Glomerular endothelial cell (primary cell): ENCODE measurements at places on chromosomes 7 and 10. TPM values are rescaled to one million over a fixed set of nuclear protein-coding genes. Genes with fewer than 3 reads are reported as not detected.

FRMPD2 gene
- 0.24 TPM in 1 of 2 replicates, not detected in the other for total RNA-seq

SLC26A4 gene
- total RNA-seq: 0.47 and 0.73 TPM in 2 replicates

ADAM22 gene
- 0.39 and 1.1 TPM in 2 replicates for total RNA-seq

NPC1L1 gene
- not detected in 2 replicates for total RNA-seq

CD36 gene
- 1.9 and 3.5 TPM in 2 replicates for total RNA-seq

CRHR2 gene
- not detected in 2 replicates for total RNA-seq

MYL10 gene
- not detected in 2 replicates for total RNA-seq

DNA sequence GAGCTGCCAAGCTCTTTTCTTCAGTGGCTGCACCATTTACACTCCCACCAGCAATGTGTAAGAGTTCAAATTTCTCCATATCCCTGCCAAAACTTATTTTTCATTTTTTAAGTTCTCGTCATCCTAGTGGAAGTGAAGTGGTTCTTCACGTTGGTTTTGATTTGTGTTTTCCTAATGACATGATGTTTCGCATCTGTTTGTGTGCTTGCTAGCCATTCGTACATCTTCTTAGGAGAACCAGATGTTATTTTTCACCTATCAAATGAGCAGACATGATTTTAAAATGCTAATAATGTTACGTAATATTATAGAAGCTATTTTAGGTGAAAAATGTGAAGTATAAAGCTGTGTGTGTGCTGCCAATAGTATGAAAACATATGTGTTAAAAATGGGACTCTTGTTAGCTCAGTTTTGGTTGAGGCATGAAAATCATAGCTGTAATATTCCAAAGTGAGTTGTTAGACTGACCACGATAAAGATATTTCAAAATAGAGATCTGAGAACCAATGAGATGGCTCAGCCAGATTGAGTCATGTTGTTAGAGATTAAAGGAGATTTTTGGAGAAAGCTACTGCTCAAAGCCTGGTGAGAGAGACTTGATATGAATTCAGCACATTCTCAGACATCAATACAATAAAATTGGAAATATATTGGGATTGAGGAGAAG, 25.9 kb upstream of the GALNT11 start:
- no peak for DNase-seq

GRCh38 chr7:22952306-22953015, 61.5 kb downstream of the HYCC1 start:
- DNase-seq: no peak

GRCh38 chr7:34354011-34354410, 304.0 kb upstream of the NPSR1 start:
- DNase-seq: no peak

DNA sequence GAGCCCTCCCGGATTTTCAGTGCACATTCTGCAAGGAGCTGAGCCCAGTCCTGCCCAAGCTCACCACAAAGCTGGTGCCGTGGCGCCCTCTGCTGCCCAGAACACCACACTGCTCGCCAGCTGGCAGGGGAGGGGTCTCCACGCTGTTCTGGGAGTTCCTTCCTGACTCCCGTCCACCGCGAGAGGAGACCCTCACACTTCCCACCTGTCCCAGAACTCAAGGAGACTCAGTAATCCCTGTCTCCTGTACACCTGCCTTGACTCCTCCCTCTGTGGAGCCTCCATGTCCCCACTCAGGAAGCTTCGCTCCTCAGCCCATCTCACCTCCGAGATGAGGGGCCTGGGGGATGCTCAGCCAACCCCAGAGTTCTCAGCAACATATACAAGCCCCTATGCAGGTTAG, 11.3 kb downstream of the C10orf105 start:
- no peak for DNase-seq

- no peak for DNase-seq
Measured at GRCh38 chr7:141754939-141755338, 9.0 kb upstream of the TAS2R3 start.

- DNase-seq: no peak
Measured at GRCh38 chr10:3372281-3372680, 199.7 kb upstream of the PITRM1 start.

- DNase-seq: no peak
Measured at GRCh38 chr10:14172336-14172950, 158.3 kb downstream of the FRMD4A start.

GRCh38 chr7:116554436-116554835, 29.6 kb downstream of the CAV1 start:
- DNase-seq: no peak

DNA sequence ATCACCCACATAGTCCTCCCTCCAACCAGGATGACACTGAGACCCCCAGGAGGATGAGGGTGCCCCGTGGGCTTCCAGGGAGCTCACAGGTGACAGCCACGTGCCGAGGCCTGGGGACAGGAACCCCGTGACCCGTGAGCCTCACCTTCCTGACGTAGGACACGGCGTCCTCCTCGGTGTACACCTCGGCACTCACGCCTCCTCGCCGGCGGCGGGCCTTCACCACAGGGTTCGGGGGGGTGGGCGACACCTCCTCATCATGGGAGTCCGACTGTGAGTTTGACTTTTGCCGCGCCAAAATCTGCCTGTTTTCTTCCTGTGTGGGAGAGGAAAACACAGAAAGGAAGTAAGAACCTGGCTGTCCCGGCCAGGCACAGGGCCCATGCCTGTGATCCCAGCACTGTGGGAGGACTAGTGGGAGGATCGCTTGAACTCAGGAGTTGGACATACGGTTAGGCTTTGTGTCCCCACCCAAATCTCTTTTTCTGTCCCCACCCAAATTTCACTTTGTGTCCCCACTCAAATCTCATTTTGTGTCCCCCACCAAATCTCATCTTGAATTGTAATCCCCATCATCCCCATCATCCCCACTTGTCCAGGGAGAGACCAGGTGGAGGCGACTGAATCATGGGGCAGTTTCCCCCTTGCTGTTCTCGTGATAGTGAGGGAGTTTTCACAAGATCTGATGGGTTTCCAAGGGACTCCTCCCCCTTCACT, 45.9 kb upstream of the DNAAF5 start:
- no peak for DNase-seq

- no peak for DNase-seq
Measured at GRCh38 chr7:28980451-28981160, 22.5 kb upstream of the TRIL start.

- DNase-seq: no peak
Measured at GRCh38 chr10:76624470-76624869, 1013.1 kb downstream of the KCNMA1 start.

- no peak for DNase-seq
Measured at GRCh38 chr7:101828301-101829020, 11.0 kb downstream of the CUX1 start.

DNA sequence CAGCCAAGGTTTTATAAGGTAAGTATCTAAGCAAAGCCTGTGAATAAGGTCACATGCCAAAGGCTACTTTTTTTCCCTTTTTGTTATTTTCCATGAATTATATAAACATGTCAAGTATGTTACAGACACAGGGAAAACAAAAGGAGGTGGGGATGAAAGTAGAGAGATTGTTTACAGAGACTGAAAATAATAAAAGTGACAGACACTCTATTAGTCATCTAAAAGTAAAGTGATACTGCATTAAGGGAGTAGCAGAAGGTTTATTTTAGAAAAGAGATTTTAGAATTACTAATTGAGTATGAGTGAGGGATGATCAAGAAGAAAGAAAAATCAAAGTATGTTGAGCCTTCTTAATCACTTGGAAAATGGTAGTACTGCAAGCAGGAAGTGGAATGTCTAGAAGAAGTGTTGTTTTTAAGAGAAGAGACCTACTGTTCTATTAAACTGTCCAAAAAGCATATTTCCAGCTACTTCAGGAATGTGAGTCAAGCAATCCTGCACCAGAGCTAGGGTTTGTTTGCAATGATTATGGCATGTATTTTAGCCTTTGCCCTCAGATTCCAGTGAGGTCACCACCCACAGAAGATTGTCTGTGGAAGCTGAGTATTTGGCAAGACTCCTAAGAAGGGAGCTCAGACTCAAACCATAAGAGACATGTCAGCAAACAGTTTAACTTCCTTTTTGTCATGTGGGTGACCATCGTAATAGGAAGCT, 177.9 kb upstream of the PLXDC2 start:
- DNase-seq: no peak

GRCh38 chr10:72251635-72252034, 22.1 kb upstream of the DDIT4 start:
- no peak for DNase-seq

- no peak for DNase-seq
Measured at GRCh38 chr10:79468015-79468560, 22.7 kb upstream of the ZCCHC24 start.
